T-helper 22 cell (primary cell): ENCODE measurements at places on chromosomes 5 and 9.

DNA sequence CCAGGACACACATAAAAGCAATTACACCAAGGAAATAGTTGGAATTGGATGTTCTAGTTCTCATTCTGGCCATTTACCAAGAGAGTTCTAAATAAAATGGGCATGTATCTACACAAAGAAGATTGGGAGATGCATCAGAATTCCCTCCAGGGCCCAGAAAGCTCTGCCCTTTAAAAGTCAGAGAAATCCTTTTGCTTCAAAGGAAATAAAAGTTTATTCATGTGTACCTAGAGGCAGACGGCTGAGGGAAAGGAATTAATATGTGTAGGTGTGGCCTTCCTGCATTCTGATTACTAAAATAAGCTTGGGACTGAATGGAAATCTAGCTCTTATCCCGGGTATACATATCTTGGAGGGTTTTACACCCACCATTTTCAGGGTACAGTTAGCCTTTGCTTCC lies 719.4 kb downstream of the SEMA5A start:
- no peak for DNase-seq

GRCh38 chr9:2255128-2255527 lies 240.0 kb downstream of the SMARCA2 start:
- DNase-seq, result no peak

GRCh38 chr9:106800701-106801270 lies 62.2 kb upstream of the ZNF462 start:
- DNase-seq, result no peak

DNA sequence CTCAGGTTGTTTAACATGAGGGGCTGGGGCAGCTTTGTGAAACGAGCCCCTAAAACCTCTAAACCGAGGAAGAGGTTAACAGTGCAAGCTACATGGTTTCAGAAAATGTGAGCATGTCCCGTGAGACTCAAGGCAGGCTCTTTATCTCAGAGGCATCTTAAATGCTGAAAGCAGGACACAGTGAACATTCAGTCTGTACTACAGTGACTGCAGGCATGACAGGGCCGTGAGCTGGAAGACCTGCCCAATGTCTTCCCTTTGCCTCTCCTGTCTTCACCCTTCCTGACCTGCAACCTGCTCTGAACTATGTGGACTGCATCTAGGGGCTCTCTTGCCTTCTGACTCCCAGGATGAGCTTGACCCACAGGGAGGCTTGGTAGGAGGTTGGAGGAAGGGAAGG lies 58.3 kb downstream of the PRLR start:
- no peak for DNase-seq

DNA sequence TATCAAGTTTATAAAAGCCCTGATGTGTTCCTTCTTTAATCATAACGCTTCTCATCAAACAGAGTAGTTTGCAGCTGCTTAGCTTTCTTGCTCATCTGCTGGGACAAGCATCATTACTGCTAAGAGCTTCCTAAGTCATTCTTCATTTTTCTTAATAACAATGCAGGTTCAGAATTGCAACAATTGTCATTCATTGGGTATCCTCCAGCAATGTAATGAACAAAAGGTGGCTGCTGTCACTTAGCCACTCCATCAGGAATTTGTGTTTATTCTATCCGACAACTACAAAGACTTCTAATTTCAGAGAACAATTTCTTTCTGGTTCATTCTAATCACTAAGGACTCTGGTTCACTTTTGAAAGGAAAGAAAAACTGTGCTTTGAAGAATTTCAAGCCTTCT lies 836.7 kb upstream of the CDH10 start:
- no peak for DNase-seq

DNA sequence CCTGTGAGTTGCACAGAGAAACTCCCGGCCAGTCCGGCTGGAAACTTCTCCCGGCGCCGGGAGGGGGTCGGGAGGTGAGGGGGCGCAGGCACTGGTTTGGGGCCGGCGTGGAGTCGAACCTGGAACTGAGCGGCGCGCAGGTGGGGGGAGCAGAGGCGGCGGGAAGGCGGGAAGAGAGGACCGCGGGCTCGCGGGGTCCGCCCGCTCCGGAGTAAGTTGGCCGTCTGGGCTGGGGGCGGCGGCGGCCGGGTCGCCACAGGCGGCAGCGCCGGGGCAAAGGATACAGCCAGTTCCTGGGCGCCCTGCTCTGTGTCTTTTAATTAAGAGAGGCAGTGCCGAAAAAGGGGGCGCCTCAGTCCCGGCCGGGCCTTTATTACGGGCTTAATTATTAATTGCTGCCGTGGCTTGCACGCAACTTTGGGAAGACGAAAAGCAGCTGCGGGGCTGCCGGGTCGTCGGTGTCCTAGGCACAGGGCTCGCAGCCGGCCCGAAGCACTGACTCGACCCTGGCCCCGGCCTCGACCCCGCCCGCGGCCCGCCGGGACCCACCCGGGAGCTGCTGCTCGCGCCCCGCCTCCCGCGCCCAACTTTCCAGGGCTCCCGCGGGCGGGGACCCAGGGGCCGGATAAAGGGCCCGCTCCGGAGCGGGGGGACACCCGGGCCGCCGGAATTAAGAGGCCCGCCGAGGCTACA lies 1.1 kb downstream of the NTNG2 start:
- DNase-seq, result no peak

DNA sequence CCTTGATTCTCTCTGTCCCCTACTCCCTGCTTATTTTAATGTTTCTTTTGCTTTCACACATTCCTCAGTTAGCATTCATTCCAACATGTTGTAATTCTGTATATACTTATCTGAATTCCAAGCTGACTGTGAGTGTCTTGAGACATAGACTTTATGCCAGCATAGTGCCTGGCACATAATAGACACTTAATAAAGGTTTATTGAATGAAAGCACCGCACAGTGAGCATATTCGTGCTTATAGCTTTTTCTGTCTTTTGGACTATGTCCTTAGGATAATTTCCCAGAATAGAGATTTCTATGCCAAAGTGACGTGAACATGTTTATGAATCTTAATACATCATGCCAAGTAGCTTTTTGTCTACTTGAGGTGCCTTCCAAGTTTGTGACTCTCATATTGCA lies 174.6 kb downstream of the CD180 start:
- no peak for DNase-seq
